SK-N-SH treated with all-trans-retinoic acid at 6 μM for 48 hours (cell line): ENCODE measurements at places on chromosomes 1 and 21.

GRCh38 chr1:55775007-55775406 lies 559.8 kb upstream of the USP24 start:
- ATAC-seq = peak; percentile 94

DNA sequence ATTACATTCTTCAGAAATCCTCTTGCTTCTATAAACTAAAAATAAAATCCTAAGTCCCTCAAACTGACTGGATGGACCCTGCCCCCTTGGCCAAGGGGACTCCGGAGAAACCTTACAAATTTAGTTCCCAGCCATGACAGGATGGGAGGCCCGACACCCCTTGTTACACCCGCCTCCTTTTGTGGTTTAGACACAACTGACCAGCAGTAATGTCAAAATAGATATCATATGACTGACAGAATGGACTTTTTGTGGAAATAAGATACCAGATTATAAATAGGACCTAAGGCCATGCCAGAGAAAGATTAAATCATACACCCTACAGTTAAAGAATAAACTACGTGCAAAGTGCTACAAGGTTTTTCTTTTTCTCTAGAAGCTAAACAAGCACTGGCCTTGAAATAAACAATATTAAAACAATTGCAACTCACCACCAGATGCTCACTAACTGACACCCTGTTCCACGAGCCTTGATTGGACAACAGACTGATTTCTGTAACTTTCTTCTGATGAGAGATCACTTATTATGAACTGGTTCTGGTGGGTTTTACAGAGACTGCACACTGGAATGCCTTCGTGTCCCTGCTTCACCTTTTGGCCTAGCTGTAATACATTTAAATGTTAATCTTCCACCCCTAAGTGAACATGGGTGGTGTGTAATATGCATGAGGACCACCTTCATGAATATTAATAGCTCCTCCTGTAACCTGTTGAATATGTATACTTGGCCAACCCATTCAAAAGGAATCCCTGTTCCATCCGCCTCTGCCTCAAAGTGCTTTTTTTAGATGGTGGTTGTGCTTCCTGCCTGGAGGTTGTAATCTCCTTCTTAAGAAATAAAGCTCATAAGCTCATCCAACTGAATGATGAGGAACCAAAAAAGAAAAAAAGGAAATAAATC lies 99.6 kb downstream of the ODF2L start:
- no peak for ATAC-seq

- ATAC-seq = no peak
These were observed 39.6 kb upstream of the ARHGAP29 start for GRCh38 chr1:94276988-94277434.

GRCh38 chr1:25026730-25027450 lies 96.8 kb upstream of the RUNX3 start:
- no peak for ATAC-seq
